ENCODE measurements at places on chromosomes 2 and 18.

- no peak for DNase-seq
Measured at GRCh38 chr2:138485019-138485418, 16.6 kb upstream of the SPOPL start.

DNA sequence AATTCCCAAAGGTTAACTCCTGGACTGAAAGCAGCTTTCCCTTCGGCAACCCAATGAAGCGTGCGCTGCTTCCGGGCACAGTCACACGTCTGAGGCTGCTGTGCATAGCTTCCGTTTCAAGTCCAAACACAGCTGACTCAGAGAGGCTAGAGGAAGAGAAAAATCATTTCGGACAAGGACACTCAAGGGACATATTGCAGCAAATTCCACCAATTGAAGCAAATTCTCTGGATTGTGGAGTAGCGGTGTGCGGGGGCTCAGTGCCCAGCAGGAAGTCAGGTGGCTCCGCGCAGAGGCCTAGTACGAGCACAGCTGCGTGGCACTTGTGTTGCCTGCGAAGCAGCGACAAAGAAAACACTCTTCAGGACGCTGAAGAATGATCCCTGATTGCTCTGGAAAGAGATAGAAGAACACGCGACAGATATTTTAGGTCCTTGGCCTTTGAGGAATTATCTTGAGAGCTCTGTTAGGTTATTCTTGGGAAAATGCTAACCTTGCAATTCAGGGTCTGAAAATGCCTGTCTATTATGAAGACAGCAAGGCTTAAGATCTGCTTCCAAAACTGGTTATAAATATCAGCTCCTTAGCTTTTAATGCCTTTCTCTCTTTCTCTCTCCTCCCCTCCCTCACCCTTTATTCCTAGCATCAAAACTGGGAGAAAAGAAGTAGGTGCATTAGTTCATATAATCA, 352.6 kb upstream of the DLGAP1 start:
- no peak for DNase-seq

DNA sequence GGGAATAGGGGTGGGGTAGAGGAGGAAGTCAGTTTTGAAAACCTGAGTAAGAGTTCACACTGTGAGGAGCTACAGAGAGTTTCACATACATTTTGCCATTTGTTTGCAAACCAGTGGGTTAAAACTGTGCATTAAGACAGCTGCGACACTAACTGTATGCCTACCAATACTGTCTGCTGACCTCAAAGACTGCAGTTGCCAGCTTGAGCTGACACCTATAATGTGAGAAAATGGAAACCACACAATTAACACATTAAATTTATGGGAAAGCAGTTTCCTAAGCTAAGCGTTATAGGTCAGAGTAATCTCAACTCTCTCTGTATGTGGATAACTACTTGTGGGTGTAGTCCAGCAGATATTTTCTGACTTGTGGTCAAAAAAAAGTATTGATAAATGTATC, 756.6 kb upstream of the GCFC2 start:
- no peak for DNase-seq

DNA sequence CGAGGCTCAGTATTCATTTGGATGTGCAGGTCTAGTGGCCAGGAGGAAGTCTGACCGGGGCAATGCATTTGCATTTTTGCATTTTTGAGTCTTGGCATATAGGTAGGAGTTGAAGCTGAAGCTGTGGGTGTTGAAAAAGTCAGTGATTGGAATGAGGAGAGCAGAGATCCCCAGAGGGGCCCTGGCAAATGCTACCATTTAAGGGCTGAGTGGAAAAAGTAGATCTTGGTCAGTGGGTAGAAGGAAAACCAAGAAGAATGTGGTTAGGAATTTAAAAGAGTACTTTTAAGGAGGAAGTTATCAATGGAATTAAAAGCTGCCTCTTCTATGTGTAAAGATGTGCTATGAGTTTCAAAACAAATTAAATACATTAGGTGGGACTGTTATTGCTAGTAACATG, 143.0 kb downstream of the ZEB2 start:
- no peak for DNase-seq

DNA sequence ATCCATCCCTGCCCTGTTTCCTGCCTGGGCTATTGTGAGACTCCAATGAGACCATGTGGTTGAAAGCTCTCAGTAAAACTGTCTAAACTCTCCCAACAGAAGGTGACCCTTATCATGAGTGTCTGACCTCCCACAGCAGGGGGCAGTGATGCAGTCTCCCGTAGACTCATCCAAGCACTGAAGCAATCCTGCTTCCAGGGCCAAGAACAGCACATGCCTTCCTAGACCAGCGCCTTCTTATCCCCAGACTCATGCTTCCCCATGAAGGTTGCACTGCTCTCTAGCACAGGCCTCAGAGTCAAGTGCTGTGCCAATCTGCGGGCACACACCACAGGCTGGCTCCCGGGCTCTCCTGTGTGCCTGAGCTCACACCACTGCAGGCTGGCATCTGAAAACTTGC, 112.3 kb downstream of the TNS1 start:
- peak; percentile 90 for DNase-seq

- no peak for DNase-seq
Measured at GRCh38 chr18:77811503-77811902, 561.9 kb downstream of the GALR1 start.

DNA sequence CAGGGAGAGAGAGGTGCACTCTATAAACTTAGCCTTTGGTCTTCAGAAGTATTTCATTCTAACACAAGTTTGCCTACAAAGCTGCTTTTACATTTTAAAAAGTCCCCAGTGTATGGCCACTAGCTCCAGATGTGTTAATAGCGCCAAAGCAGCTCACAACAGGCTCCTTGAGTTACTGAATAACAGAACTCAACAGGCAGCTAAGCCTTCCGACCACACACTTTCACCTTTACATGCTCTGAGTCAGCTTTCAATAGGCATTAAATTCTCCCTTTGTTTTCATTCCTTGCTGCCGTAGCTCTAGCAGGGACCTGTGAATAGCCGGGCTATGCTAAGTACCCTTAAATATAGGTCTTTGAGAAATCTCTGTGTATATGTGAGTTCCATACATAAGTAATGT, 262.8 kb upstream of the PARD3B start:
- no peak for DNase-seq

- DNase-seq = no peak
Measured at GRCh38 chr2:14867853-14868252, 235.3 kb downstream of the LRATD1 start.

- DNase-seq = no peak
Measured at GRCh38 chr2:42756150-42756775, 7.7 kb downstream of the OXER1 start.

DNA sequence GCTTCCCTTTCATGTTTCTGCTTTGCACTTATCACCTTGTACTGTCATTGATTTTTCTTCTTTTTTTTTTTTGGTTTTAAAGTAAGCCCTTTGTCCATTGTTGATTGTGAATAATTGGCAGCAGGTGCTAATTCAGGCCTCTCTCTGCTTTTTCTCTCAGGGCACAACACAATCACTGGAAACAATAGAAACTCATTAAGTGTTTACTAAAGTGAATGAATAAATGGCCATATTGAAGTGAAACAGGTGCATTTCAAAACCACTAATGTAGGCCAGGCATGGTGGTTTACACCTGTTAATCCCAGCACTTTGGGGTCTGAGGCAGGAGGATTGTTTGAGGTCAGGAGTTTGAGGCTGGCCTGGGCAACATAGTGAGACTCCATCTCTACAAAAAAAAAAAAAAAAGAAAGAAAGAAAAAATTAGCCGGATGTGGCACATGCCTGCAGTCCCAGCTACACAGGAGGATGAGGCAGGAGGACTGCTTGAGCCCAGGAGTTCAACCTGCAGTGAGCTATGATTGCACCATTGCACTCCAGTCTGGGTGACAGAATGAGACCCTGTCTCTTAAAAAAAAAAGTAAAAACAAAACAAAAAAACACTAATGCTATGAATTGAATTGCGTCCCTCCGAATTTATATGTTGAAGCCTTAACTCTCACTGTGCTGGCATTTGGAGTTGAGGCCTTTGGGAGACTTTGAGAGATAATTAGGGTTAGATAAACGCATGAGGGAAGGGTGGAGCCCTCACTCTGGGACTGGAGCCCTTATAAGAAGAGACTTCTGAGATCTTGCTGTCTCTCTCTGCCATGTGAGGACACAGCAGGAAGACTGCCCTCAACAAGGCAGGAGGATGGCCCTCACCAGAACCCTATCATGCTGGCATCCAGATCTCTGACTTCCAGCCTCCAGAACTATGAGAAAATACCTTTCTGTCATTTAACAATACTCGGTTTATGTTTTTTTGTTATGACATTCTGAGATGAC, 19.9 kb downstream of the SLC38A11 start:
- no peak for DNase-seq

GRCh38 chr2:218717262-218717661, 6.6 kb downstream of the TTLL4 start:
- no peak for DNase-seq

- no peak for DNase-seq
Measured at GRCh38 chr2:8494589-8494988, 187.3 kb upstream of the ID2 start.

DNA sequence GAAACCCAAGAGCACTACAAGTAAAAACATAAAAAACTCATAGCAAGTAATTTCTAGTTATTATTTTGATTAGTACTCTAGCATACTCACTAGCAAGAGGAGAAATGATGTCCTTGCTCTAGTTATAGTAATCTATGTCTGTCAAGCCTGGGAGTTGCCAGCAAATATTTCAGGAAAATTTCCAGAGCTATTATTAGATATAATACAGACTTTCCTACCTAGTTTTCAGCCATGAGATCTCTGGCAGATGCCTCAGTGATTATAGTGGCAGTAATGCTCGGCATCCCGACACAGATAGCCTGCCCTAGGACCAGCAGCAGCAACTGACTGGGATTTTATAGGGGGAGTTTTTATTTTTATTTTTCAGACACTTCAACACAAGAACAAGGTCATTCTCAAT, 224.4 kb downstream of the ZNF385B start:
- no peak for DNase-seq

DNA sequence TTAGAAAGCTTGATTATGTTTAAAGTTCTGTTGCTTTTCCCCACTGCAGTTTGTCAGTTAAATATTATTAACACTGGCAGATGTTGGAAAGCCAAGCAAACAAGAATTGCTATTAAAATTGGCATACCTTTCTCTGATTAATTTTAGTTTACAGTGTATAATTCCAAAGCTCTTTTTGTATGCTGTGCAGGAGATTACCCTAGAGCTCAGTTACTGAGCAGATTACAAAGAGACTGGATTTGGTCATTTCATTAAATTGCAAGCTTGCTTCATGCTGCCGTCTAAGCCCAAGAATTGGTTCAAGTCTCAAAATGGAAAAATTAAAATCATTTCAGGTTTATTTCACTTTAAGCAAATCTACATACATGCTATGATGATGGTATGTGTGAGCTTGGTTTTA, 2.3 kb downstream of the ASAP2 start:
- DNase-seq = no peak

GRCh38 chr18:5524660-5525059, 19.1 kb downstream of the EPB41L3 start:
- no peak for DNase-seq

All from stromal cell of bone marrow (primary cell).